ENCODE measurements at places on chromosomes 1 and 21.
A peak's percentile ranks its signal among the peaks of the same experiment; 100 is the strongest.

GRCh38 chr1:201042779-201043461 is 19.4 kb upstream of the KIF21B start:
- peak; percentile 61 for DNase-seq

DNA sequence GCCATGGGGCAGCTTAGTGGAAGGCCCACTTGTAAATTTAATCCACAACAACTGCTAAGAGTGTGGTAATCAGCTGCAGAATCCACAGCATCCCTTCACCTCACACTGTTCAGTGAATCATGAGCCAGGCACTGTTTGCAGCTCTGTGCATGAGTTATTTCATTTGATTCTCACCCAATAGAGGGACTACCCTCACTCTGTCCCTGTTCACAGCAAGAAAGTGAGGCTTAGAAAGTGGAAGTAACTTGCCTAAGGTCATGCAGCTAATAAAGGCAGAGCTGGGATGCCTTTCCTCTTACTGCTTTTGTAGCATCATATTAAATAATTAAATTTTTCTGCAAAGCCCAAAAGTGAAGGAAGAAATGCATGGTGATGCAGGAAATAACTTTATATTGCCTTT is 346.5 kb upstream of the PLD5 start:
- DNase-seq: no peak

- DNase-seq: no peak
These were observed 750 bp downstream of the NECAP2 start for GRCh38 chr1:16441282-16441665.

DNA sequence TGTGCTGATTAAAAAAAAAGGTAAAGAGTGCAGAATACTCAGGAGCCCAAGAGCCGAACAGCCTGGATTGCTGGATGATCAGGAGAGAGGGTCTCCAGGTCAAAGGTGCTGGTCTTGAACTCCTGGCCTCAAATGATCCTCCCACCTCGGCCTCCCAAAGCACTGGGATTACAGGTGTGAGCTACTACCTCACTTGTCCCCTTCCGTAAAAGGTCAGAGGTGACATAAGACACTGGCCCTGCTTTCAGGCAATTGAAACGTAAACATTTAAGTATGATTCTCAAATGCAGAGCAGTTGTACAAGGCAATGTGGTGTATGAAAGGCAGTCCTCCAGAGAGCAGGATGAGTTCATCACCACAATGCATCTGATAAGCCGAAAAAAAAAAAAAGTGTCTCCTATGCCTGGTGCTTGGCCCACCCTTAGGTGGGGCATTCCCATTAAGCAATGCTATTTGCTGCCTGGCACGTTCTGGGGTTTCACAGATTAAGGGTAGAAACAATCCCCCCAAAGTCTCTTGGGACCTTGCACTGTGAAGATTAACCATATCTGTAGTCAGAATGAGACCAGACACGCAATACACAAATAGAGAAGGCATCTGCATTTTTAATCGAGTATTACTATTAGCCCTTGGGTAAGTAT is 47.7 kb downstream of the PARP1 start:
- no peak for DNase-seq

DNA sequence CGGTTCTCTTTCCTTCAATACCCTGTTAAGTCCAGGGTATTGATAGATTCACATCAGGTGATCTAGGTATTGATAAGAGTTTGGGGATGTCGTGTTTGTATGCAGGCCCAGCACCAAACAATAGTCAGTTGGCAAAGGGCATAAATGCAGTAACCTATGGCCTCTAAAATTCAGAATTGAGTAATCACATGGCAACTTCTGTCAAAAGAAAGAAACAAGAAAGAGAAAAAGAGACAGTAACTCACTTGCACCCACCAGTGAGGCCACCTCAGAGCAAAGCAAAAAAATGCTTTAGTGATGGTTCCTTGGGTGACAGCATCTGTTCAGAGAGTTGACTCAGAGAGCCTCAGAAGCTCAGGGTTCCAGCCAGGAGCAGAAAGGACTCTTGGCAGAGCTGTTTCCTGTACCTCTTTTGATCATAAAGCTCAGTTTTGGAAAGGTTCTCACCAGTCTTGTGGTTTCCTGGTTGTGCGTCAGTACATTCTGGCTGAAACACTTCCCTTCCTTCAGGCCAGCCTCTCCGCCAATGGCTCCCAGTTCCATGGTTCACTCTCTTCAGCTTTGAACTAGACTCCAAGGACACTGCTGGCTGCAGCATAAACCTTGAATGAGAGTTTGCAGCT is 70.1 kb upstream of the GORAB start:
- DNase-seq: peak; percentile 95

DNA sequence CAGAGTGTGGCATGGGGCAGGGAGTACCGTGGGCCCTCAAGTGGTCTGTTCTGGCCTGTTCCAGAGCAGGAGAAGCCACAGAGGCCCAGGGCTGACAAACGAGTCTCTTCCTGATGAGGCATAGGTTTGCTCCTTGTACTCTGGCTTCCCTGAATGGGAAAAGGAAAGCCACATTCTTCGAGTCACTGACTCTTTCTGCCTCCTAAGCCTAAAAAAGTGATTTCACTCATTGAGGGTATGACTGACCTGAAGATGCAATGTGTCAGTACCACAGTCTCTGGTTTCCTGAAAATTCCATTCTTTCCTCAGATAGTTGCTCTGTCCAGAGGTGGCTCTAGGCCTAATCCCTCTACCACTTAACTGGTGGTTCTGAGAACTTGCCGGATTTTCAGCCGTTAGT is 92.3 kb downstream of the KCNN3 start:
- DNase-seq: no peak

- no peak for DNase-seq
These were observed 21.2 kb downstream of the MEF2D start for GRCh38 chr1:156479093-156480015.

DNA sequence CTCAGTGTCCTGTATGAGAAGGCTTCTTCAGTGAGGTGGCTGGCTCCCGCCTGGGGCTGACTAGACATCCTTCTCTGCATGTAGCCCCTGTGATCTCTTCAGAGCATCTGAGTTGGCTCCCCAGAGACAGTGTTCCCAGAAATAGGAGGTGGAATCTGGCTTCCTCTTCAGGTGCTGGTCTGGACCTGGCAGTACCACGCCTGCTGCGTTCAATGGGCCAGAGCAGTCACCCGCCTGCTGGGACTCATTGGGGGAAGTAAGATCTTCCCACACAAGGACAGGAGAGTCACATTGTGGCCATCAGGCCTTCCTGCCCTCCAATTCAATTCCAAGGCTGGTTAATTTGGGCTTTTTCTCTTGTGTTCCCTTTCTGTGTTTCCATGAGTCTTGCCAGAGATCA is 51.0 kb downstream of the ADARB1 start:
- no peak for DNase-seq

DNA sequence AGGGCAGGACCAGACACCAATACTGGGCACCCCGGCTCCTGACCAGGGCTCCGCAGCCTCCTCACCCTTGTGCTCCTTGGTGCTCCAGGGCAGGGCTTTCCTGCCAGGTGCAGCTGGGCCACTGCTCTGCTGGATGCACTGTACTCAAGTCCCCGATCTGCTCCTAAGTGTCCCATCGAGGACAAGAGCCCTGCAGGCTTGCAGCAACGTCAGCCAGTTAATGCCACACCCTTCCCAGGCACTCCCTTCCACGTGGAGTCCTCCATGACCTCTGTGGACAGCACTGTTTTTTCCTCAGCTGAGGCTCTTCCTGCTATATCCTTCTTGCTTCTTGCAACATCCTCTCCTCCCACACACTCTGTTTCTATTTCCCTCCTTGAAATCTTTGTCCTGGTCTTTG is 94.0 kb upstream of the NGF start:
- DNase-seq: peak; percentile 42

GRCh38 chr21:45156459-45156858 is 82.1 kb downstream of the ADARB1 start:
- no peak for DNase-seq

DNA sequence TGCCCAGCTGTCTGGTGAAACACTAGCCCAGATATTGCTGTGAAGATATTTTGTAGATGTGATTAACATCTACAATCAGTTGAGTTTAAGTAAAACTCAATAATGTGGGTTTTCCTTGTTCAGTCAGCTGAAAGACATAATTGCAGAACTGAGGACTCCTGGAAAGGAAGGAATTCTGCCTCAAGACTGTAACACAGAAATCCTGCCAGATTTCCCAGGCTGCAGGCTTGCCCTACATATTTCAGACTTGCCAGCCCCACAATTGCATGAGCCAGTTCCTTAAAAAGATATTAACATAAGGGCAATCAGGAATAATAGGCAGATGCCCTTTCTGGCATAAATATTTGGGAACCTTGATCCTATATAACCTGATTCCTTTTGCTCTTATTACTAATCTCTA is 14.2 kb upstream of the NIBAN1 start:
- no peak for DNase-seq

DNA sequence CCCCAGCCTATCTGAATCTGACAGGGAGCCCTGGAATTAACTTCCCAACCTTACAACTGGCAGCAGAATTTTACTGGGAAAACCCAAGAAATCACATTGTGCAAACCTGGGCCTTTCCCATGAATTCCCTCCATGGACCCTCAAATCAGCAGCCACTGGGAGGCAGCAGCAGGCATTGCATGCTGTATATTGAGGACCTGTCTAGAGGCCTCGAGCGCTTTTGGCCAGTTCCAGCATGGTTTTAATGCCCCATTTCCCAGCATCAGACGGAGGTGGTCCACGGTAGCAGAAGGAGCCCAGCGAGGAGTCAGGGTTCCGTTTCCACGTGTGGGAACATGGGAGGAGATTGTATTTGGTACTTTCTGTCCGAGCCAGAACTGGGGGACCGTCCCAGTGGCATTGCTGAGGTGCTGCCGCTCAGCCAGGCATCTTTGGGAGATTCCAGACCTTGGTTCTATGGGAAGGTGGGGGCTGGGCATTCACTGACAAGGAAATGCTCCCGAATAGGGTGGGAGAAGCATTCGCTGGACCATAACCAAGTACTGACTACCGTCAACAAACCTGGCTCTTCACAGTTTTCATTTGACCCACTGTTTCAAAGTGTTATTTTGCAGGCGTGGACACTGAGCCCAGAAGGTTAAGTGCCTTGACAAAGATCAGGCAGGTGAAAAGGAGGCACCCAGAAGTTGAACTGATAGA is 15.9 kb downstream of the BMP8A start:
- no peak for DNase-seq

- no peak for DNase-seq
These were observed 2.5 kb downstream of the FCRL4 start for GRCh38 chr1:157595356-157595755.

DNA sequence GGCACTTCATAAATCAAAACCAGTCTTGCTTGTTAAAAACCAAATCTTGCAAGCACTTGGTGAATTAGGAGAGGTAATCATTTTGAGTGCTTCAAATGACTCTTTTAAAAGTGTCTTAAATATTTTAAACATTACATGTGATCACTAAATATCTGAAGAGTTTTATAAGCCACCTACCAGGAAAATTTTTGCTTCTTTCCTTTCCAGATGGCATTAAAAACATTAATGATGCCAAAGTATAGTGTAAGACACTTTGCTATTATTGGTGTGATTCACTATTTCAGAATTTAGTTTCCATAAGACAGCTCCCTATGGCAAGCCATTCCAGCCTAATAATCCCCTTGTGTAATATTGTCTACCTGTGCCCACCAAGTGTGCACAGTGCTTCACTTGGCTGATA is 548.8 kb upstream of the ADAMTS5 start:
- no peak for DNase-seq

- DNase-seq: no peak
These were observed 31.8 kb upstream of the PLD5 start for GRCh38 chr1:242556276-242556675.

DNA sequence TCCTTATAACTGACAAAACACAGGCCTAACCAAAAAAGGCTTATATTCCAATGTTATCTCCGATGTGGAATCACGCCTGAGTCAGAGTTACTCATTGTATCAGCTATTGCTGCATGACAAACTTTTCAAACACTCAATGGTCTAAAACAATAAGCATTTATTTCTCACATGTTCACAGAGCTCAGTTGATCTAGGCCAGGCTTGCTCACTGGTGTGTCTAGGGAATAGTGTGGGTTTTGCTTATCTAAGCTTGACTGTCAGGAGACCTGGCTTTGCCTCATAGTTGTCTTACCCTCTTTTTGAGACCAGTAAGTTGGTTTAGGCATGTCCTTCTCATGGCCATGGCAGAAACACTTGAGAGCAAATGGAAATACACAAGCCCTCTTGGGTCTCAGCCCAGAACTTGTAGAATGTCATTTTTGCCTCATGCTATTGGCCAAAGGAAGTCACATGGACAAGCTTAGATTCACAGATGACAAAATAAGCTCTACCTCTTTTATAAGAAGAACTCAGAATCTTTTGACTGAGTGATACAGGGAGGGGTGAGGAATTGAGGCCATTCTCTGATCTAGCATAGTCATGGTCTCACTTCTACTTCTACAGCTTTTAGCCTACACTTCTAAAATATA is 130.8 kb downstream of the HMCN1 start:
- peak; percentile 80 for DNase-seq

GRCh38 chr1:185483664-185484450 is 166.8 kb upstream of the IVNS1ABP start:
- DNase-seq: peak; percentile 50

- peak; percentile 34 for DNase-seq
These were observed 113.3 kb upstream of the PTGFR start for GRCh38 chr1:78377356-78377928.

DNA sequence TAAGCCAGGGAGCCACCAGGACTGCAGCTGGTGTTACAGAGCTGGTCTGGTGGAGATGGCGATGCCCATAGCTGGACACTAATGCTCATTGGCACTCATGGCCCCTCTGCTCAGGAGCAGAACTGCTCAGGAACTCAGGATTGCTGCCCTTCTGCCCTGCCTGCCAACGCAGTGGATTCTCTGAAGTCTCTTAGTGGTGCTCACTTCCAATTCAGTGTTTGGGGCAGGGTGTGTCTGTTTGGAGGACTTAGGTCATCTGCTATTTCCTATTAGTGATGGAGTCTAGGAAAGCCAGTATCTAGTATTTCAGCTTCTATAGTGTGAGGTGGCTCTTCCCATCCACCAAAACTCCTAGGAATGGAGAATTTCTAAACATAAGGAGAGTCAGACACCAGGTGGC is 29.1 kb downstream of the S100A10 start:
- no peak for DNase-seq

DNA sequence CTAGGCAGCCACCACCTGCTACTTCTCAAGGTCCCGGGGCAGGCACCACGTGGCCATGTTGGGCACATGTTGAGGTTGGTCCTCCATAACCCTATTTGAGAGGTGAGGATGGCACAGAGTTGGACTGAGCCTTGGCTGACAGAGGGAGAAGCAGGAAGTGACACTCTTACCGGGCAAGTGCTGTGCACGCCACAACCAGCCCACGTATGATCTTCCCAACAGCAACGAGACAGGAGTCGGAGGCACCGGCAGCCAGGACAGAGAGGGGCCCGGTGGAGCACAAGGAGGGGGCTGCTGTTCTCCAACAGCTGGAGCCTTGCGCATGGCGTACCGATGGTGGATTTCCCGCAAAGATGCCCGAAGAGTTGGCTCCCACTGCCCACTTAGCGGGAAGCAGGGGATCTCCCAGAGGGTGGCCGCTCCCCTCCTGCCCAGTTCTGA is 3.4 kb downstream of the CLEC20A start:
- no peak for DNase-seq

GRCh38 chr1:179310721-179311120 is 17.1 kb downstream of the SOAT1 start:
- peak; percentile 98 for DNase-seq

- DNase-seq: peak; percentile 68
These were observed 93.7 kb upstream of the ETS2 start for GRCh38 chr21:38712071-38712470.

- no peak for DNase-seq
These were observed 917.9 kb upstream of the B3GALT2 start for GRCh38 chr1:194104247-194104844.
